ENCODE measurements at places on chromosomes 4 and X. TPM values are rescaled to one million over a fixed set of nuclear protein-coding genes. Genes with fewer than 3 reads are reported as not detected.
A peak's percentile ranks its signal among the peaks of the same experiment; 100 is the strongest.

DNA sequence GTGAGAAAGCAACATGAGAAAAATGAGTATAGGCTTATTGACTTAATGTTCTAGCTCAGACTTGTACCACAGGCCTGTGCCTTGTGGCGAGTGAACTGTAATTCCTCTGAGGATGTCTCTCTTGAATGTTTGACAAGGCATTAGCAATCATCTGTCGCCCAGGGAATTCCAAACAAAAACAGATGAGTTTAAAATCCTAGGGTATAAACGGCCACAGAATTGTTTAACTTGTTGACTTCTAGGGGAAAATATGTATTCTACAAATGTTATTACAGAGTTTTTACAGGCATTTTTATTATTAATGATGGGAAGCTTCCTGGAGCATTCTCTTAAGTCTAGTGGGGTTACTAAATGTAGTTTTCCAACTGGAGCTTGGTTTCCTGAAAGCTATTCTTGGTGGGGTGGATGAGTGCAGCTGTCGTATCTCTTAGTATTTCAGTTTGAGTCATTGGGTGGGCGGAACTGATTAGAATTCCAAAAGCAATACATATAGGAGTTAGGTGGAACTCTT lies 40.6 kb downstream of the ARHGAP10 start:
- DNase-seq = peak; percentile 2

- DNase-seq = peak; percentile 34
These were observed 169.0 kb downstream of the CORIN start for GRCh38 chr4:47668810-47669408.

- DNase-seq = no peak
These were observed 50.5 kb downstream of the GRK4 start for GRCh38 chr4:3013839-3014350.

The SORCS2 gene
- not detected for total RNA-seq

The PFKFB1 gene
- total RNA-seq = 0.35 TPM

GRCh38 chrX:36434522-36434921 lies 515.0 kb downstream of the CFAP47 start:
- no peak for DNase-seq

GRCh38 chrX:3435057-3435456 lies 88.6 kb upstream of the MXRA5 start:
- no peak for DNase-seq

- no peak for DNase-seq
These were observed 42.4 kb upstream of the GAB1 start for GRCh38 chr4:143294310-143294709.

- no peak for DNase-seq
These were observed 239.3 kb downstream of the C4orf33 start for GRCh38 chr4:129335276-129335675.

The EMCN gene
- total RNA-seq = not detected

GRCh38 chrX:791479-792034 lies 161.0 kb downstream of the SHOX start:
- DNase-seq = no peak

The REELD1 gene
- not detected for total RNA-seq

The ADH4 gene
- not detected for total RNA-seq

The MAP3K15 gene
- 2.5 TPM for total RNA-seq

GRCh38 chr4:75429208-75429607 lies 85.0 kb downstream of the RCHY1 start:
- DNase-seq = no peak

The ENPEP gene
- total RNA-seq = 1.3 TPM

DNA sequence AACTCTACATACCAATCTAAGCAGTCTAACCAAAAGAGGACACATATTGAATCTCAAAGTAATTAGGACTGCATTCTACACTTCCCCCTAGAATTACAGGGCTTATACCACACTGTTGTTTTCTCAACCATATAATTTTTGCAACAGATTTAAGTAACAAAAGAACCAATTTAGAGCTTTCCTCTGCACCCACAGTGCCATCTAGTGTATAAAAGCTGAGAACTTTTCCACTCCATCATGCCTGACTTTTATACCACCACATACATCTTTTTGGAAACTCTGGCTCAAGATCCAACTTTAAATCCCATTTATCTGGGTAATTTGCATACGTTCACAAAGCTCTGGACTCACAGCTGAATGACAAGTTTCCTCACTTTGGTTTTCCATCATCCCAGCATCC lies 99.5 kb downstream of the EFHC2 start:
- peak; percentile 3 for DNase-seq

GRCh38 chrX:68832516-68833447 lies 4.0 kb downstream of the EFNB1 start:
- no peak for DNase-seq

DNA sequence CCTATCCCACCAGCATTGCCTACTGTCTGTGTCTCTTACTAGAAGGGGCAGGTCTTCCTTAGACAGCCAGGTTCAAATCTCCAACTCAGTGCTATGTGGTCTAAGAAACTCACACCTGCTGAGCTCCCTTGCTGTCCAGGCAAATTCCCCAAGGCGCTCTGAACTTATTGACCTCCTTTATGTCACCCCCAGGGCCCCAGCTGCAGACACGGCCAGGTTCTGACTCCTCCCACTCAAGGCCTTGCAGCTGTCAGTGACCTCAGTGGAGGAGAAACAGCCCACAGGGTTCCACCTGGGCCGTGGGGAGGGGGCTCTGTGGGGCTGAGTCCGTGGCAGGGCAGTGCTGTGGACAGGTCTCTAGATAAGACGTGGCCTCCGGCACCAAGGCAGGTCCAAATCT lies 42.1 kb upstream of the PSAPL1 start:
- DNase-seq = no peak

DNA sequence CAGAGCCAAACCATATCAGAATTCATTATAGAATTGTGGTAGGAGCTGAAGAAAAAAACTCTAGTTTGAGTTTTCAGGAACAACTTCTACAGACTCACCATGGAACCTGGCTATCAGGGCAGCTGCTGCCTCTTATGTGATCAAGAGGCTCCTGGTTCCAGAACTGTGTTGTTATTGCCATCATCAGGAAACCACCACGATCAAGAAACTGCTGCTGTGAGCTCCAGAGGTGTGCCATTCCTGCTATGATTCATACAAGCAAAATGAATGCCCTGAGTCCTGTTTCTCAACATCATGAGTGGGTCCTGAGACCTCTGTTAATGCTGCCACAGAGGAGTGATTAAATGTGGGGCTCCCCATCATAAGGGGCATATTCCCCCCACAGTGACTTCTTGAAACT lies 43.7 kb downstream of the TASL start:
- DNase-seq = no peak

The MAGEB10 gene
- not detected for total RNA-seq

DNA sequence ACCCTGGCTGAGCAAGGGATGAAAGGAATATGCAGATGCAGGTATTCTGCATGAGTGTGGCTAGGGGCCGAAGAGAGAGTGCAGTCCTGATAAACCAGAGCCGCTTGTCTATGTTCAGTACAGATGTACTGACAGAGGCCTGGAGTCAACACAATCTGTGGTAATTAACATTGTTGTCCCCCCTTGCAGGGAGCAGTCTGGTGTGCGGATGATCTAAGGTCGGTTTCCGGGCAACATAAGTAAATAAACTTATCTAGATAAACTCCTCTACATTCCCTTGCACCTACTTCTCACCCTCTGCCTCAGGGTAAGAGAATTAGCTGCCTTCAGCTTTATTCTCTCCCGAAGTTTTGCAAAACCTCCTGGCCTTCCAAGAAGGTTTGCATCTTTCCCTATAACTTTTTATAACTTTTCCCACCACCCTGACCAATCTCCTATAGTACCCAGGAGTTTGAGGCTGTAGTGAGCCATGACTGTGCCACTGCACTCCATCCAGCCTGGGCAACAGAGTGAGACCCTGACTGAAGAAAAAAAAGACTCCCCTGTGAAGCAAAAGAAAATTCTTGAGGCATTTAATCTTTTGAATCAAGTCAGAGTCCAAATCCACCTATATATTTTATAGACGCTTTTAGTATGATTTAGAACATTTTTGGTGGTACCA lies 26.6 kb downstream of the SNX25 start:
- no peak for DNase-seq

DNA sequence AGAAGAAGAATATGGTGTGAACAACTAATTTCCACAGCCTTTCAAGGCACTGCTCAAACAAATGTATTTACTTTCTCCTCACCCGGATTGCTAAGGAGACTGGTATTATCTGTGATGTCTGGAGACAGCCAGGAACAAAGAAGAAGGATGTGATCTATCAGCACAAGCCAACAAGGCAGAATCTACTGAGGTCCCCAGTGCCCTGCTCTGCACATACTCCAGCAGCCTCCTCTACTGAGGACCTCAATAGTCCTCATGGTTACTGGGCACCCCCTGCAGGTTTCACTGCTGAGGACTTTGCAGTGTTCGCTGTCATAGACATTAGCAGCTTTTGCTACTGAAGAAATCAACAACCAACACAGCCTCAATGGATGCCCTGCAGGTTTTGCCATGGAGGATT lies 930.1 kb downstream of the ADGRL3 start:
- DNase-seq = no peak

DNA sequence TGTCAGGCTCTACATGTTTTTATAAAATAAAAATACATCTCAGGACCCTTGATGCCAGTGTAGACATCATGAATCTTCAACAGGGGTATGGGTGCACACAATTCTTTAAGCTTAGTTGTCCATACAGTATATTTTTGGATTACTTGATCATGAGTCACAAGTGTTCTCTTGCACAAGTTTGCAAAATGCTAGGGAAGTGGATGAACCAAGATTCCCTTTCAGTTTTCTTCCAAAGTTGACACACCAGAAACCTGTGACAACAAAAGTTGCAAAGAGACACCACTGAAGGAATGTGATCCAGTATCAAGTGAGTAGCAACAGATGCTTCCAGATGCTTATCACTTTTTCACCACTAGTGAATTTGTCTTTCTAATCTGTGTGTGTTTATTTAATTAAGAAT lies 1021.2 kb downstream of the PCDH7 start:
- DNase-seq = no peak

The TMSB15A gene
- total RNA-seq = not detected

The SPANXA2 gene
- total RNA-seq = not detected

DNA sequence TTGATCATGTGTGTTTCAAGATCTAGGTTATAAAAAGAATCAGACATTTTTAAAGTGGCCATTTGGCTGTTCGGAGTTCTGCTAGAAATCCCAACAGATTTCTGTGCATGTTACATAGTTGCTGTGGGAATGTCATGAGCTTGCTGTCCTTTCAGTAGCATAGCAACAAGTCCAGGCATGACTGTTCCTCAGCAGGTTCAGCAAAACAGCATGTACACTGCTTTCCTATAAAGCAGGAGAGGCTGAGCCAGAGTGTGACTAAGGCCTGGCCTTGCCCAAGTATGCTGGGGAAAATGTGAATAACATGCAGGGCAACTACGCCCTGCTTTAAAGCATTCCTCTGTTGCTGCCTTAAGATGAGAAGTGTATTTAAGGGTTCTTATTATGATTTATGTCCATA lies 217.1 kb upstream of the SMIM31 start:
- DNase-seq = peak; percentile 1

DNA sequence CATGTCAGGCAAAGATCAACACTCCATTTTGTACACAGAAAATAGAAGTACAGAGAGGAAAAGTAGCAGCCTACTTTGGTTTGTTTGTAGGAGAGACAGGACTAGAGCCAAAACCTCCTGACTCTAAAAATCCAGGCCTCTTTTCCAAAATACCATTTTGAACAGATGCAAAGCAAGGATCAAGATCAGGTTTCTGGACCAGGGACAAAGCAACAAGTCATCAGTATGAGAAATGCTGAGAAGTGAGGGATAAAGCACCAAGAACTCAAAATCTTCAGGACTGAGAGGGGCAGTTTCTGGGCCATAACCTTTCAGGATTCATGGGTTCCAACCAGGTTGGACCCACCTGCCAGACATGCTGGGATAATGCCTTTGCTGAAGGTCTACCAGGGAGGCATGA lies 36.6 kb upstream of the MBTPS2 start:
- DNase-seq = no peak

The PWWP3B gene
- total RNA-seq = 0.12 TPM

DNA sequence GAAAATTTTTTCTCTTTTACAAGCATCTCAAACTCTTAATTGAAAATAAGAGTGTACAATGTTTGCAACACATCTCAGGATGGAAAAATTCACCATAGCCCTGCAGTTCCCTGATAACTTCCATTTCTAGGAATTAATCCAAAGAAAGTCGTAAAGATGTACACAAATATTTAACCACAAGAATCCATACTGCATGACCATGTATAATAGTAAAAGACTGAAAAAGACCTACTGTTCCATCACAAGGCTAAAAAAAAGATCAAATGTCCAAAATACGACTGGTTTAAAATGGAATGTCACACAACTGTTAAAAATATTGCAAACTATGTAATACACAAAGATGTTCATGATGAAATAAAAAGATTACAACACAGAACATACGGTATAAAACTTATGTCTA lies 32.1 kb downstream of the HUWE1 start:
- DNase-seq = no peak

DNA sequence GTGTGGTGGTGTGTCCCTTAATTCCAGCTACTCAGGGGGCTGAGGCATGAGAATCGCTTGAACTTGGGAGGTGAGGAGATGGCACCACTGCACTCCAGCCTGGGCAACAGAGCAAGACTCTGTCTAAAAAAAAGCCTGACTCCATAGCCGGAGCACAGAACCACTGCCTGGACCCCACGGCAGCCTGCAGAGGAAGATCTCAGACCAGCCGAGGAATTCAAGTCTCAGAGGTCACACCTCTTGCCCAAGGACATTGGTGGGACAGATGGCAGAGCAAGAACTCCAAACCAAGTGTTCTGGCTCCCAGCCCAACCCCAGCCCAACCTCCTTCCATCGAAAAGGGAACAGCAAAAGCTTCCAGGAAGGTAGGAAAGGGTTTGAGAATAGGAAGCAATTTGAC lies 70.8 kb downstream of the SMIM20 start:
- no peak for DNase-seq

The SOWAHD gene
- total RNA-seq = not detected

DNA sequence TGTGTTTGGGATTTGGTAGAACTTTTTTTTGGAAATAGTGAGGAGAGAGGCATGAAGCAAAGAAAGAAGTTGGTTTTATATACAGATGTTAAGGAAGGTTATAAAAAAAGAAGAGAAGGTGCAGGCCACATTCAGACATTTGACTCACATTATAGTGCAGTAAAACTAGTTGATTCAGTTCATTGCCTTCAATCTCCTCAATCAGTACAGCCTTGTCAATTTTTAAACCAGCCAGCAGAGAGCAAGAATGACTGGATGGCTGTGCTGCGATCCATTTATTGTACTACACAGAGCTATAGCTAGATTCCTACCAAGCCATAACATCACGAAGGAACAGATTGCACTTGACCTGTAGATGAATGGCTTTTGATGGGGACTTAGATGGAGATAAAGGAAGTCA lies 79.7 kb upstream of the LSM6 start:
- no peak for DNase-seq
